Right renal pelvis (tissue), 4 donors: ENCODE measurements at places on chromosomes 7 and 10. TPM values are rescaled to one million over a fixed set of nuclear protein-coding genes. Genes with fewer than 3 reads are reported as not detected.

- DNase-seq = no peak
Measured at GRCh38 chr10:92241158-92241500, 49.7 kb downstream of the CPEB3 start.

Gene HILPDA
- 13.7 TPM for polyA plus RNA-seq

Gene CALCR
- polyA plus RNA-seq = 0.51 TPM

DNA sequence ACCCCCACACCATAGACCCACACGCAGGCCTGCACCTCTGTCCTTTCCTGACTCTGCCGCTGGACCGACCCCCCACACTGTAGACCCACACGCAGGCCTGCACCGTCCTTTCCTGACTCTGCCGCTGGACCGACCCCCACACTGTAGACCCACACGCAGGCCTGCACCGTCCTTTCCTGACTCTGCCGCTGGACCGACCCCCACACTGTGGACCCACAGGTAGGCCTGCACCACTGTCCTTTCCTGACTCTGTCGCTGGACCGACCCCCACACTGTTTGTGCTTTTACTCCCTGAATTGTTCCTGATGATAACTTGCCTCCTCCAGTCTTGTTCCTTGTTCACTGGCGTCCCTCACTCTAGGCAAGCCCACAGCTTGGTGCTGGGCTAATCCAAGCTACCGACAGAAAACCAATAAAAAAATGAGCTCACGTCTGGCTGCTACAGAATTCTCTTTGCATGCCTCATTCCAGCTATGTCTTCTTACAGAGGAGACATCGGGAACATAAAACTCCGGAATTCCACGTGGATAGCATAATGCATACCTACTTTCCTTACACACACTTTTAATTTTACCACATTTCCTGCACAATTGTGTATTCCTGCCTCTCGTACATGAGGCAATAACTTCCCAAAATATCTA is 494.3 kb downstream of the PTPRN2 start:
- no peak for DNase-seq

GRCh38 chr10:119281581-119282071 is 74.3 kb downstream of the GRK5 start:
- DNase-seq = no peak

DNA sequence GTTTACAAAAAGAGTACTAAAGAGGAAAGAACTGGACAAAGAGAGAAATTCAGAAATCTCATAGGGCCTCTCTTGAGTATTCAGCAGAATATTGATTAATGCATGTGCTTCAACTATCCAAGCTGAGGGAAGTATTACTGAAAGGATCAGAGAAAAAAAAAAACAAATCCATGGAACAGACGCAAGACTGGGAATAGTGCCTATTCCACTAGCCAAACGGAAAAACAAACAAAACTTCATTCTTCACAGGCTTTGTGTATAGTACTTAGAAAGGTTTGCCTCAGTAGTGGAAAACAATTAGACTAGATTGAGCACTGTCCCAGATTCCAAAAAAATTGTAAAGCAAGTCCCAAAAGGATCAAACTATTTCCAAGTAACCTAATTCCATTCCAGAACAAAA is 106.2 kb downstream of the TFEC start:
- no peak for DNase-seq

GRCh38 chr7:54811846-54812254 is 52.8 kb upstream of the SEC61G start:
- no peak for DNase-seq

Gene YAE1
- polyA plus RNA-seq = 34.4 TPM

Gene PRPS1L1
- polyA plus RNA-seq = not detected

- DNase-seq = no peak
Measured at GRCh38 chr10:23192712-23193434, 761 bp downstream of the PTF1A start.

DNA sequence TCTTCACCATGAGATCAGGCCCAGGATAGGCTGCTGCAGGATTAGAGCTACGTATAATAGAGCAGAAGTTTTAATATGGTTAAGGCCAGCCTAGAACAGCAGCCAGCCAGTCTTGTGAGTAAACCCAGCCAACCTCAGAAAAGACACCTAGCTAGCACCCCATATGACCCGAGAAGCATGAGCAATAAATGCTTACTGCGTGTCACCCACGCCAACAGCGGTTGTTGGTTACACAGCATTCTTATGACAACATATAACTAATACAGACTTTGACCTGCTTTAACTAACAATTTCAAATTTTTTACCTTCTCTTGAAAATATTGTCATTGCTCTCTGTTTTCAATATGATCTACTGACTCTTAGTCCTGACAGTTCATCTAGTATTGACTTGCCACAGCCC is 105.7 kb downstream of the HBP1 start:
- DNase-seq = no peak

Gene MSMB
- not detected for polyA plus RNA-seq

- no peak for DNase-seq
Measured at GRCh38 chr7:103346396-103346795, 1.0 kb upstream of the PSMC2 start.

- no peak for DNase-seq
Measured at GRCh38 chr7:18064242-18064838, 36.7 kb upstream of the PRPS1L1 start.

DNA sequence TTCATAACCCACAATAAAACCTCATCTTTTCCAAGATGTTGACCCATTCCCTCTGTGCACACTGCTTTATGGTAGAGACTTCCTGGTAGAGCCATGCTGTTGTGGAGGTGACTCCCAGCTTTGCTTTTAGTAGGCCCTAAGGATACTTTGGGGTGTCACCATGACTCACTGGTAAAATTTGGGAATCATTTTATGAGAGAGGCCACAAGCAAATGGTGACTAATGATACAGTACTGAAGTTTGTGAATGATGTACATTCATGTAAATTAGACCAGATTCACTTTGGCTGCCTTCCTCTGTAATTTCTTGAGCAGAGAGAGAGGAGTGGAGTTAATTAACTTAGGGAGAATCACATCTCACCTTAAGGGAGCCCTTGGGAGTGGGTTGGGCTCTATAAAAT is 686.5 kb downstream of the LRMDA start:
- no peak for DNase-seq

- DNase-seq = no peak
Measured at GRCh38 chr7:129390314-129390713, 43.9 kb upstream of the STRIP2 start.

- peak; percentile 12 for DNase-seq
Measured at GRCh38 chr10:50885097-50885859, at the start of gene A1CF. Gene A1CF (minus strand): TSS chr10:50885627. CDS start chr10:50859940, 25,687 bp downstream.

Gene C10orf67
- 1.9 TPM for polyA plus RNA-seq

GRCh38 chr10:102677331-102678067 is 33.2 kb downstream of the TRIM8 start:
- no peak for DNase-seq

DNA sequence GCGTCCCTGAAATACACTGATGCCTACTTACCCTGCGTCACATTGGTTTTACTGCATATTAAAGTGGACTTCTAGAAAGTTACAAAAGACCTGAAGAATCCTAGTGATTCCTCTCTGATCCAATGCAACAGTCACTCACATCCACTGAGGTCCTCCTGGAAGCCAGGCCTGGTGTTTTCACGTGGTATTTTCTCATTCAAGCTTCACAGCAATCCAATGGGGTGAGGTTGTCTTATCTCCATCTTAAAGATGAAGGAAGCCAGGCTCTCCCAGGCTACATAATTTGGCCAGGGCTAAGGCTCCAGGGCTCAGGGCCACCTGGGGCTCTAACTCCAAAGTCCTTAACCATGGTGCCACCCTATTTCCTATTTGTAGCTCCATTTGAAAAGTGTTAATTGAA is 126.3 kb upstream of the SFMBT2 start:
- no peak for DNase-seq
